Activated CD8-positive, alpha-beta T cell treated with anti-CD3 and anti-CD28 coated beads, Interleukin-2, amount 10 ng/mL, durations not matched to agents 7 days and 5 days (primary cell): ENCODE measurements at places on chromosomes 13 and 19. TPM values are rescaled to one million over a fixed set of nuclear protein-coding genes. Genes with fewer than 3 reads are reported as not detected.

MRPS12 gene
- 60.2 TPM for total RNA-seq

- H3K4me1 ChIP-seq = peaks cover 2% of the 10 kb centered on the region
- no peaks in the 10 kb centered on the region for H3K27me3 ChIP-seq
- no peak for DNase-seq
- H3K36me3 ChIP-seq = no peaks in the 10 kb centered on the region
- H3K4me3 ChIP-seq = no peak overlapping the region
Measured at GRCh38 chr13:43489233-43489632, 297.5 kb downstream of the ENOX1 start.

- H3K4me1 ChIP-seq = peaks cover 14% of the 10 kb centered on the region
- H3K36me3 ChIP-seq = no peaks in the 10 kb centered on the region
- H3K27ac ChIP-seq = no peak overlapping the region
- no peak overlapping the region for H3K4me3 ChIP-seq
- DNase-seq = no peak
Measured at GRCh38 chr13:51579676-51580075, 4.6 kb upstream of the WDFY2 start.

DNA sequence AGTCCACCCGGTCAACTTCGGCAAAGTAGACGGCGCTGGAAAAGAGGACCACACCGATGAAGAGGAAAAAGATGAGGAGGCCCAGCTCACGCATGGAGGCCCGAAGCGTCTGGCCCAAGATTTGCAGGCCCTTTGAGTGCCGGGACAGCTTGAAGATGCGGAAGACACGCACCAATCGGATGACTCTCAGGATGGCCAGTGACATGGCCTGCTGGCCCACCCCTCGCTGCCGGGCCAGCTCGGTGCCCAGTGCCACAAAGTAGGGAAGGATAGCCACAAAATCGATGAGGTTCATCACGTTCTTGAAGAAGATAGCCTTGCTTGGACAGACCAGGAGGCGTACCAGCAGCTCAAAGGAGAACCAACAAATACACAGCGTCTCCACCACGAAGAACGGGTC lies 2.1 kb downstream of the KCNA7 start:
- peaks cover 65% of the 10 kb centered on the region for H3K27me3 ChIP-seq
- DNase-seq = no peak
- H3K4me1 ChIP-seq = peaks cover 8% of the 10 kb centered on the region
- no peak overlapping the region for H3K4me3 ChIP-seq
- H3K36me3 ChIP-seq = peaks cover 3% of the 10 kb centered on the region

- H3K4me1 ChIP-seq = no peaks in the 10 kb centered on the region
- no peak overlapping the region for H3K27ac ChIP-seq
- no peak for DNase-seq
- peaks cover 58% of the 10 kb centered on the region for H3K36me3 ChIP-seq
- no peaks in the 10 kb centered on the region for H3K27me3 ChIP-seq
Measured at GRCh38 chr13:95713651-95714050, 36.7 kb downstream of the DNAJC3 start.

- H3K27ac ChIP-seq = no peak overlapping the region
- no peaks in the 10 kb centered on the region for H3K36me3 ChIP-seq
- no peak overlapping the region for H3K4me3 ChIP-seq
Measured at GRCh38 chr19:5423567-5424125, 31.6 kb upstream of the ZNRF4 start.

GRCh38 chr13:76020421-76020955 lies 384.4 kb downstream of the LMO7 start:
- no peaks in the 10 kb centered on the region for H3K27me3 ChIP-seq
- H3K4me3 ChIP-seq = no peak overlapping the region
- no peaks in the 10 kb centered on the region for H3K36me3 ChIP-seq
- no peak overlapping the region for H3K27ac ChIP-seq
- DNase-seq = no peak
